ENCODE measurements at places on chromosomes 3 and 15. TPM values are rescaled to one million over a fixed set of nuclear protein-coding genes. Genes with fewer than 3 reads are reported as not detected.

The SNTN gene
- total RNA-seq = not detected

The ACSBG1 gene
- total RNA-seq = not detected

The C3orf38 gene
- 32.6 TPM for total RNA-seq

The ATP13A4 gene
- total RNA-seq = 1.8 TPM

- H3K36me3 ChIP-seq = no peaks in the 10 kb centered on the region
- H3K4me1 ChIP-seq = no peaks in the 10 kb centered on the region
- H3K27ac ChIP-seq = no peak overlapping the region
Measured at GRCh38 chr3:185199206-185199605, 46.3 kb upstream of the C3orf70 start.

- no peaks in the 10 kb centered on the region for H3K36me3 ChIP-seq
- no peak overlapping the region for H3K4me3 ChIP-seq
- H3K27ac ChIP-seq = no peak overlapping the region
- DNase-seq = no peak
Measured at GRCh38 chr3:2334921-2335320, 236.3 kb downstream of the CNTN4 start.

DNA sequence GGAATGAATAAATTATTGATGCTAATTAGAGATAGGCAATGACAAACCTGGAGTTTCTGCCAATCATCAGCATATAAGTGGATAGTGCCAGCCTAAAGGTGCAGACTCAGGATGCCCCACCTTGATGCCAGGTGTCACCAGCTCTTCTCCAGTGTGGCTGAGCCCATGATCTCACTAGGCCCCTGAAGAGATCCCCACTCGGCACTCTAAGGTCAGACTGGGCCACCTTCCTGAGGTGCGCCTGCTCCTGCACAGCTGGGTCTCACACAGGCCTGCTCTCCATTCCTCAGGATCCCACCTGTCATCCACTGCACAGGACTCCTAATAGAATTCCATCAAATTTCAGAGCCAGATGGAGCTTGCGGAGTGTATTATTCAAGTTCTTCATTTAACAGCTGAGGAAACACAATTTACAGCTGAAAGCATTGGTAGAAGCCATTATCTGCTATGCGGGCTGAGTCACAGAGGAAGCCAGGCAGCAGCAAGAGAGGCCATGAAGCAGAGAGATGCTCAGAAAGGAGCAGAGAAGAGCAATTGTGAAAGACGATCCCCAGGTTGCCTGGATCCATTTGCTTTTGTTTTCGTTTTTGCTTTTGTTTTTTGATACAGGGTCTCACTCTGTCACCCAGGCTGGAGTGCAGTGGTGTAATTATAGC is 25.1 kb upstream of the FSTL1 start:
- H3K4me1 ChIP-seq = no peaks in the 10 kb centered on the region
- no peak overlapping the region for H3K4me3 ChIP-seq
- DNase-seq = no peak

DNA sequence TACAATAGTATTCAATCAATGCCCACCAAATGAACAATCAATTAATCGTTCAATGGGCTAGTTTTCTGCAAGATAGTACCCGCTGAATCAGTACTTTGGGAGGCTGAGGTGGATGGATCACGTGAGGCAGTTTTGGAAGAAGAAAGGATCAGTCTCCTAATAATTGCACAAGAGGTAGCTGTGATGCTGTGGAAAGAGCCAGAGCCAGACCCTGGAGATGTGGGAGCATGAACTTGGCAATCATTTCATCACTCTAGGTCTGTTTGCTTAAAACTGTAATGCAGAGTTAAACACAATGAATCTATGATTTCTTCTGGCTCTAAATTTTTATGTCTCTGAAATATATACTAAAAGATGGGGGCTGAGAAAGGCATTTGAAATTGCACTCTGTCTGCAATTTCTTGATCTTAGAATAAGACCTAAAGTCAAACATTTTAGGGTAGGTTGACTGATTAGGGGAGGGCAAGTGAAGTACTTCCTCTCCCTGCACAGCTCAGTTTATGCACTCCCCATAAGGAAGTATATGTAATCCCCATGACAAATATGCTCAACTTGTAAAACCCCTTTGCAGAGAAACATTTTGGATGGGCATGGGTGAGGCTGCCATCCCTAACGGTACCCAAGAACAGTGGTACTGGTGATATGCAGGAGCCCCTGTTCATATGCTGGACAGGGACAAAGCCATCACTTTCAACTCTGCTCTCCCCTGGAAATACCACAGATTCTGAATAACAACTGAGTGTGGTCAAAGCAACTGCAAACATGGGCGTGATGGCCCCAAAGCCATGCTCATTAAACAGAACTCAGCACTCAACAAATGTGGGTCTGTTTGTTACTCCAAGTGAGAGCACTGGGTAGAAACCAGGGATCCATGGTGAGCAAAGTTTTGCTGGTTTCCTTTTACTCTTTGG is 28.6 kb upstream of the SPATA12 start:
- peaks cover 6% of the 10 kb centered on the region for H3K27me3 ChIP-seq
- no peaks in the 10 kb centered on the region for H3K36me3 ChIP-seq
- no peak overlapping the region for H3K27ac ChIP-seq

Data from activated CD4-positive, alpha-beta memory T cell treated with anti-CD3 and anti-CD28 coated beads, Interleukin-2, amount 10 ng/mL, durations not matched to agents 7 days and 5 days (primary cell).